ENCODE measurements at places on chromosomes 1 and 21.

- DNase-seq = no peak
Observed at GRCh38 chr1:218617986-218618385, 272.9 kb downstream of the TGFB2 start.

GRCh38 chr1:33346927-33347649 is 26.2 kb upstream of the A3GALT2 start:
- no peak for DNase-seq

DNA sequence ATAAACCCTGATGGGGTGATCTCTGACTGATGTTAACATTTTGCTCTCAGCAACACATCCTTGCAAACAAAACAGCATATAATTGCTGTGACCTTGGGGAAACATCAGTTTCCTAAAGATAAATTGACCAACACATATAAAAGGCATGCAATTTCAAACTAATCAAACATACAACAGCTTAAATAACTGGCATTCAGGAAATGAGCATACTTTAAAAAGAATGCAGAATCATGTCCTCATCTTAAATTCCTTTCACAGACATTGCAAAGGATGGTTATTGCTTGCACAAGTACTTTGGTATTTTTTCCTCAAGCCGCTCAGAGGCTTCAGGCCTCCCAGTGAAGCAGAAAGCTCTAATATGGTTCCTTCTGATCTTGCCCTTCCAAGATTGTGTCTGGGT is 53.4 kb upstream of the RGS18 start:
- no peak for DNase-seq

GRCh38 chr1:192756847-192757246 is 52.0 kb upstream of the RGS2 start:
- DNase-seq = no peak

DNA sequence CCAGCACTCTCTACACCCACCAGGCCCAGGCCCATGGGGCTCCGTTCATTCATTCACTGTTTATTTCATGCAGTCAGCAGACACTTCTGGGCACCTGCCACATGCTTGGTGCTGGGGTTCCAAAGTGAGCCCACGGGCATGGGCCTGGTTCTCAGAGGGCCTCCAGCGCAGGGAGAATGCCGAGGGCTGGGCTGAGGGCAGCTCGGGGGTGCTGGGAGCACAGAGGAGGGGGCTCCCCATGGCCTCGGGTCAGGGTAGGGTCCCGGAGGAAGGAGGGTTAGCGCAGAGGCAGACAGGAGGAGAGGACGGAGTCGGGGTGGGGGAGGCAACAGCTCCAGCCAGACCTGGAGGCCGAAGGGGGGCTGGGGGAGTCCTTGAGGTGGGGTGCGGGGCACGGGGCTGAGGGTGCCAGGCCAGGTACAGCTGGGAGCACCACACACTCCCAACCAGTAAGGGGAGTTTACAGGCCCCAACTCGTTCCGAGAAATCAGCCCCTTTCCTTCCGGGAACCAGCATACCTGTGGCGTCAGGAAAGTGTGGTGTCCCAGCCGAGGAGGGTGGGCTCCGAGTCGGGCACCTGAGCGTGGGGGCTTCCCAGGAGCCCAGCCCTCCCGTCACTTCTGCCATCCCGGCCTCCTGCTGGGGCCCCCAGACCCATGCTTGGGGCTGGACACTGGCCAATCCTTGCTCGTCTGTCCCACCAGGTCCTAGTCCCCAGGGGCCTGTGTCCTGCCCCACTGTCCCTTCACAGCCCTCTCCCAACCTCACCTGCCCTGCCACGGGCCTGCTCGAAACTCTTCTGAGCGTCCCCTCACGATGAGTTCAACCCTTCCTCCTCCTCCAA is 10.8 kb downstream of the ARHGEF16 start:
- no peak for DNase-seq

DNA sequence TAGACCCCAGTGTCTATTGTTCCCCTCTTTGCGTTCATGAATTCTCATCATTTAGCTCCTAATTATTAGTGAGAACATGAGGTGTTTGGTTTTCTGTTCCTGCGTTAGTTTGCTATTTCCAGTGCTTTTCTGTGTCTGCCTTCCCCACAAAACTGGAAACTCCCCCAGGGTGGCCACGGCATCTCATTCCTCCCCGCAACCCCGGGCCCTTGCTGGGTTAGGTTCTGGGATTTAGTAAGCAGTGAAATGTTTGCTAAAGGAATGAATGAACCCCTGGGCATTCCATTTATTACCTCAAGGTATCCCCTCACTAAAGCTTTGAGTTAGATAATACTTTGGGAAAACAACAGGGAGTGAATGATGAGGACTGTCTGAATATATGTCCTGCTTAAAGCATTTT is 142.9 kb downstream of the GLUL start:
- no peak for DNase-seq

DNA sequence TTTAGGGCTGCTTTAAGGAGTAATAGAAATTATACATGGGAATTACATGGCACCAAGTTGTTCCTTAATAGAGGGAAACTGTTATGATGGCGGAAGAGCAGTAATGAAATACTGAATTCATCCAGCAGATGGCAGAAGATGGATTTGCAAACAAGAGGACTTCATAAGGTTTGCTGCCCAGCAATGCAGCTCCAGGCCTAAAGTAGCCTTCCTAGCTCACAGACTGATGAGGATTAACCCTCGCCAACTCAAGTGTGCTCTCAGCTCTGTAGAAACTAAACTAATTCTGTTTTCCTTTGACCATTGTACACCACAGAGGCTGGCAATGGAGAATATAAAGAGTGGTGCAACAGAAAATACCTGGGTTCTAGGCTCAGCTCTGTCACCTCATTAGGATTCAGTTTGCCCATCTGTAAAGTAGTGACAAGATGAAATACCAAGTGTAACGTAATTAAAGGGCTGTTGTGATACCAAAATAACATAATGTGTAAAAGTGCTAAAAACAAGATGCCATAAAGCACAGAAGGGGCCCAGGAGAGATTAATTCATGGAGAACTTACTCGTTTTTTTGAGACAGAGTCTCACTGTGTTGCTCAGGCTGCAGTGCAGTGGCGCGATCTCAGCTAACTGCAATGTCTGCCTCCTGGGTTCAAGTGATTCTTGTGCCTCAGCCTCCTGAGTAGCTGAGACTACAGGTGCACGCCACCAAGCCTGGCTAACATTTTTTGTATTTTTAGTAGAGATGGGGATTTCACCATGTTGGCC is 102.4 kb upstream of the SERBP1 start:
- DNase-seq = peak; percentile 35

DNA sequence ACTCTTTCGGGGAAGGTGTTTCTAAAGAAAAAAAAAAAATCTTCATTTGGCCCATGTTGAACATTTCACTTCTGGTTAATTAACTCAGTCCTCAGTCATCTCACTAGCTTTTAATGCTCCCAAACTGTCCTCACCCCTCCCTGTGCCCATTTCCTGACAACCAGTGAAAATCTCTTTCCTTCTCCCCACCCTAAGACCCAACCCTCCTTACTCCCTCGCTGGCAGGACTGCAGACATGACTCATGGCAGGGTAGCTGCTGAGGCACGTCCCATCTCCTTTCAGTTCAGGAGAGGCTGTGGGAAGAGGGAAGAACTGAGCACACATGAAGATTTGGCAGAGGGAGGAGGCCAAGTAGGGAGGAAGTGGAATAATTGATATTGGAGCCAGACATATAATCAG is 12.6 kb downstream of the PKP1 start:
- no peak for DNase-seq

All from CD4-positive, alpha-beta T cell treated with Interleukin-21 for 1 hour (primary cell).